ENCODE measurements at places on chromosomes 1 and 21. TPM values are rescaled to one million over a fixed set of nuclear protein-coding genes. Genes with fewer than 3 reads are reported as not detected.
A peak's percentile ranks its signal among the peaks of the same experiment; 100 is the strongest.

The FCGR3A gene
- 25.2 TPM for total RNA-seq

The DIO1 gene
- 39.4 TPM for total RNA-seq

DNA sequence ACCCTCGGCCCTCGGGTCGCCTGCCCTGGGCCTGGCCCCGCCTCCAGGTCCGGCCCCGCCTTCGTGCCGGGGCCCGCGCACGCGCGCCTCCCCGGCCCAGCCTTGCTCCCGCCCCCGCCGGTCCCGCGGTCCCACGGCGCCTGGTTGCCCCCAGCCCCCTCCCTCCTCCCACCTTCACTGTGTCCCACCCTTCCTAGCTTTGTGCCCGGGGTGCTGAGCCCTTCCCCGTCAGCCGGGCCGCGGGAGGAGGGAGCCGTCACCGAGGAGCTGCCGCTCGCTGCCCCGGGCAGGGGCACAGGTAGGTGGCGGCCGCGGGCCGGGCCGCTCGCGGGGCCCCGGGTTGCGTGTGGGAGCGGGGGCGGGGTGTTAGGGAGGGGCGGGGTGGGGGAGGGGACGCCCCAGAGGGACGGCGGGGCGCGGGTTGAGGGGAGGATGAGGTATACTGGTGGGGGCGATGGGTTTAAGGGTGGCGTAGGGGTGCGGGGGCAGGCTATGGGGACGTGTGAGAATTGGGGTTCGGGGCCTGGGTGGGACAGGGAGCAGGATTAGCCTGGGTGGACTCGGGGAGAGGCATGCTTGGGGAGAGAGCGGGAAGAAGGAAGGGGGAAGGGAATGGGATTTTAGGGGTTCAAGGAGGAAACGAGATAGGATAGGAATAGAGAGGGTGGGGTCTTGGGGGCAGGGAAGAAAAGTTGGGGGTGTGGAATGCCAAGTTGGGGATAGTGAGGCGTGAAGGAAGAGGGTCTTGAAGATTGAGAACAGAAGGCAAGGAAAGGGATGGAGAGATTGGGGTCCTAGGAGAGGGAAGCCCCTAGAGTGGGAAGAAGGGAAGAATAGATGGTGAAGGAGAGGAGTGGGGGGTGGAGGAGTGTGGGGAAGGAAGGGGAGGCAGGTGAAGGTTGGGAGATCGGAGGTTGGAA is at the start of gene LRRC42:
Gene LRRC42, plus strand, starts transcription at position 99 of the 920 bp plus-strand sequence. CDS start 5,650 bp downstream, outside the sequence.
- no peak for DNase-seq

The OPTC gene
- total RNA-seq = not detected

The DMRTA2 gene
- total RNA-seq = not detected

DNA sequence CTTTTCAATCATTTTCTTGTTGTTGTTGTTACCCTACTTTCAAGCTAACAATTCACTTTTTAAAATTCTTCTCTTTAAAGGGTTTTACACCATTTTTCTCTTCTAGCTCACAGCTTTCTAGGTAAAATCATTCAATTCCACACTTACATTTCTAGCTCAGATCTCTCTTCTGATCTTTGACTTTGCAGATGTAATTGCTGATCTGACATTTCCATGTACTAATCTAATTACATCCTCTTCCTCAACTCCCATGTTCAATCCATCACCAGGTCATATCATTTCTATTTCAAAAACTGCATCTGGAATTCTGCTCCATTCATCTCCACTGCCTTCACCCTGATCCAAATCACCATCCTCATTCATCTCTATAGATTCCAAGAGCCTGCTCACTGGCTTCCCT is 3.0 kb downstream of the BCL10 start:
- no peak for DNase-seq

DNA sequence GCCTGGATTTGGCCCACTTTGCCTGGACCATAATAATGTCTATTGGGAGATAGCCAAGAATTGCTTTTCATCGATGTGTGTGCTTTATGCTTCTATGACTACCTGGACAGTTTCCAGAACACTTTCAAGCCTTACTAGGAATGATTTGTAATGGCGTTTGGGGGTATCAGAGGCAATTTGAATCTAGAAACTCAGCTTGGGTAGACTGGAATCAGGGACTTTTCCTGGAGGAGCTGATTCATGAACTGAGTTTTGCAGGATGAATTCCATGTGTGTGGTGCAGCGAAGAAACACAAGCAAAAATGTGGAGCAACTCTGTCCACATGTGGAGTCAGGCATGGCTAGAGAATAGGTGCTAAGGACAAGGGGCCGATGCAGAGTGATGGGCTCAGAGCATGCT is 11.9 kb upstream of the TMEM61 start:
- peak; percentile 23 for DNase-seq

The ZFP69 gene
- 1.1 TPM for total RNA-seq

The CAMK1G gene
- 0.13 TPM for total RNA-seq

DNA sequence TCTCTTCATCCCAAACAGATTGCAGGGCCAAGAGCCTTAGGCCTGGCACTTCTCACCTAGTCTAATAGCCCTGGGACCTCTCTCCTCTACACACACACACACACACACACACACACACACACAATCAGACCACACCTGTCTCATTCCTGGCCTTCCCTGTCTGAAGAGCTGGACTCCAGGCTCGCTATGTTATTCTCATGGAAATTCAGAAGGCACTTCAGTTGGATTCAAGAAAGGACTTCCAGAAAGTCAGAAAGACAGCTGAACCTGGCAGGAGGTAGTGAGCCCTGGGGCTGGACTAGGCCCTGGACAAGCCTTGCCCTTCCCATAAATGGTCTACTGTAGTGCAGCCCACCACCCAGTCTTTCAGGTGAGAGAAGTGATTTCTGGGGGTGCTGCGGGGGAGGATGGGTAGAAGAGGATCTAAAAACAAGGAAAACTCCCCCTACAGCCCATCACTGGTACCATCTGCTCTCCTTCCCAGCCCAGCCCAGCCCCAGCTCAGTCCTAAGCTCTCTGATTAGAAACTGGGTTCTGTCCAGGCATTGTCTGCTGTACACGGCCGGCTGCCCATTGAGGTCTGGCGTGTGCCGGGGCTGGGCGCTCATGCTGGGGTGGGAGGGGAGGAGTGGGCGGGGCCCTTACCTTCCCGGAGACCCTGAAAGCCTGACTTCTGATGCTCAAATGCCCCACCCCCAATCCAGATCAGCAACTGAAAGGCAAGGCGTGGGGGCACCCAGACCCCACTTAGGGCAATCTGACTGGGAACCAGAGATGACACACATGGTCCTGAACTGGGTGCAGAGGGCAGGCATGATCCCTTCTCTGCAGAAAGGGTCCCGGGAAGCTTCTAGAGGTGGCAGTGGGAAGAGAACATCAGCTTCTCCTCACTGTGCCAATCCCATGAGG is 2.5 kb downstream of the KIF21B start:
- no peak for DNase-seq

The OR14K1 gene
- total RNA-seq = not detected

DNA sequence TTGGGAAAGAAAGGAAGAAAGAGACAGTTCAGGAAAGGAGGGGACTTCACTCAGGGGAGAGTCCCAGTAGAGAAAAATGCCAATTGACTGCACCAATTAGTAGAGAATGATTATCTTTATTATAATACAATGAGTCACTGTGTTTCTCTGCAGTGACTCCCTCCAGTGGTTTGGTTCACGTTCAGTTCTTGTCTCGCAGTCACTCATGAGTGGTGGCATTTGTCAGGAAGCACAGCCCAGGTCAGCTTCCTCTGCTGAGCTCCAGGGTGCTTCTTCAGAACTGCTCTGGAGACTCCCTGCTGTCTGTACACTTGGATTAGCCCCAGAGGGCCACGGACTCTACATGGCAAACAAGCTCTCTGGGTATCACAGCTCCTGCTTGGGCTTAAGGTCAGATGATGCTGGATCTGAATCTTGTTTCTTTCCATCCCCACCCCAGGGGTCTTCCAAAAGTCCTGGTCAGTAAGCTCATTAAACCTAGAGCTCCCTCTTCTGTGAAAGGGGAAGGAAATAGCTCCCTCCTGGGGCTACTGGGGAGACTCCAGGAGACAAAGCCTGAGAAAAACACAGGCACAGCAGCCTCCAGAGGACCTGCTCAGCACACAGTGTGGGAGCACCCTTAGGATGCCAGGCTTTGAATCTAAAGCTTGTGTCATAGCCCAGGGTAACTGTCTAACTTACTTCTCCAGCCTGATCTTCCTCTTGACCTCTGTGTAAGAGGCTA is 619.0 kb downstream of the AJAP1 start:
- no peak for DNase-seq

The KRTAP11-1 gene
- total RNA-seq = not detected

DNA sequence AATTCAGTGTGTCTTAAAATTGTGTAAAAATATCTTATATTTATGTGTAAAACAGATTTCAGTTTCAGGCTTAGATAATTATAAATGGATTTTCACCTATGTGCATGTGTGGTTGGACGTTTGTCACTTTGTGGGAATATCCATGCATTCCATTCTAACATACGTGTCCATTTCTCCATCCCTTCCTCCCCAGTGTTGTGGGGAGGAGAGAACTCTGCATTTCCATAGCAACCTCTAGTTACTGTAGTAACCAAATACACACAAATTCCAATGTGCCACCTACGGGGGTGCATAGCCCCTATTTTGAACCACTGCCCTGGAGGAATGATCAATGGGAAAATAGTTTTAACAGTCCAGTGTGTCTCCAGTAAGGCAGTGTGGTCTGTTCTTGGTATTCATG is 79.0 kb downstream of the RASAL2 start:
- no peak for DNase-seq

DNA sequence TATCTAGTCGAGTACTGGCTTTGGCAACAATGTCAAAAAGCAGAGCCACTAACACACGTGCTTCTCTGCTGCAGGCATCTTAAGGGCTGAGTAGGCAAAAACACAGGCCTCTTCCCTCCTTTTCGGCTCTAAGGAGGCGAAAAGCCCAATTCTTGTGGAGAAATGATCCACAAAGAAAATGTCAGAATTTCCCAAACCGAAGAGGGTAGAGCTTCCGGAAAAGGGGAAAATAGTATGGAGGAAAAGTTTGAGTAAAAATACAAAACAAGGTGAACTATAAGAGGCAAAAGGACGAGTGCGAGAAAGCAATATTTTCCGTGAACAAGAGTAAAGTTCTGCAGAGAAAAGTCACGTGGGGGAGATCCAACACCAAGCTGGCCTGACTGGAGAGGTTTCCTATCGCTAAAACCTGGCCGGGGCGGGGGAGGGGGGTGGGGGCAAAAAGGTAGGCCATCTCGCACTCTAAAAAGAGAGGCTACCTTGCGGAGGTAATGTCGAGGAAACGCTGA is 551 bp downstream of the ZRANB2 start:
- no peak for DNase-seq

GRCh38 chr1:94094469-94095111 is 26.4 kb downstream of the ABCA4 start:
- no peak for DNase-seq

The RGS13 gene
- total RNA-seq = not detected

DNA sequence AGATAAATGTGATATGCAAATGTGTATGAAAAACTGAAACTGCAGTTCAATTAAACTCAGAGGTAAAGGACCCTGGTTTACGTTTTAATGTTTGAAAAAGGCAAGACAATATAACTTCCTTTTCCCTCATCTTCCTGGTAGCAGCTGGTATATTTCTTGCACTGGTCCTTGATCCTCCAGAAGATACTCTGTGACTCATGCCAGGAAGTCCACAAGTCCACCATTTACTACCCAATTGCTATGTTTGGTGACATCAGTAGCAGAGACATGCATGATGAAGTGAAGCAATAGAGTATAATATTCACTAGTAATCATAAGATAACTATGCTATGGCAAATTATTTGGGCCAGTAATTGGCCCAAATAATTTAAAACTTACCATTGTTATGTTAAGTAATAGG is 774.5 kb upstream of the NEGR1 start:
- DNase-seq = no peak

The SPRR5 gene
- not detected for total RNA-seq

- no peak for DNase-seq
Measured at GRCh38 chr1:61055110-61055614, 27.2 kb upstream of the NFIA start.

- no peak for DNase-seq
Measured at GRCh38 chr1:5765997-5766913, 226.0 kb downstream of the NPHP4 start.

The ARHGAP30 gene
- total RNA-seq = 4.0 TPM

The HLX gene
- 11.0 TPM for total RNA-seq
